ENCODE measurements at places on chromosomes 4 and X. TPM values are rescaled to one million over a fixed set of nuclear protein-coding genes. Genes with fewer than 3 reads are reported as not detected.

FHIP1A gene
- 3.8 TPM for total RNA-seq

BTK gene
- 2.9 TPM for total RNA-seq

IQCM gene
- not detected for total RNA-seq

SYNPO2 gene
- total RNA-seq: 10.9 TPM

COX7B2 gene
- not detected for total RNA-seq

NSDHL gene
- total RNA-seq: 63.6 TPM
